Inflammatory macrophage treated with lipopolysaccharide for 4 hours (primary cell): ENCODE measurements at places on chromosomes 1 and 21.
A peak's percentile ranks its signal among the peaks of the same experiment; 100 is the strongest.

- peak; percentile 35 for DNase-seq
Observed at GRCh38 chr21:29647353-29647781, 292.4 kb downstream of the GRIK1 start.

DNA sequence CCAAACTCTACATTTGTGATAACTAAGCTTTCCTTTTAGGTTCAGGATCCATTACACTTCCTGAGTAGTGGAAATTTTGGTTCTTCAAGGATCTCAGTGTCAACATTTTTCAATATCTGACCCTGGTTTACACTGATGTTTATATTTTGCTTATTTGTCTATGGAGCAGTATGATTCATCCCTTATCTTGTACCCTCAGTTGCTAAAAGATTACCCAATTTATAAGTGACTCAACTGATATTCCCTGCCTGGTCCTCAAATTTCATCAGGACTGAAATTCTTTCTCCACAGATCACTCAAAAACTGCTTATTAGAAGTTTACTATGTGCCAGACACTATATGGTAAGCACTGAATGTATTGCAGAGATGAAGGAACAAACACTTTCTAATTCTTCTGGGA is 139.1 kb upstream of the CHRM3 start:
- no peak for DNase-seq

- no peak for DNase-seq
Observed at GRCh38 chr1:159866066-159866465, 3.6 kb upstream of the VSIG8 start.

- DNase-seq = no peak
Observed at GRCh38 chr1:218205721-218206120, 79.4 kb upstream of the RRP15 start.

DNA sequence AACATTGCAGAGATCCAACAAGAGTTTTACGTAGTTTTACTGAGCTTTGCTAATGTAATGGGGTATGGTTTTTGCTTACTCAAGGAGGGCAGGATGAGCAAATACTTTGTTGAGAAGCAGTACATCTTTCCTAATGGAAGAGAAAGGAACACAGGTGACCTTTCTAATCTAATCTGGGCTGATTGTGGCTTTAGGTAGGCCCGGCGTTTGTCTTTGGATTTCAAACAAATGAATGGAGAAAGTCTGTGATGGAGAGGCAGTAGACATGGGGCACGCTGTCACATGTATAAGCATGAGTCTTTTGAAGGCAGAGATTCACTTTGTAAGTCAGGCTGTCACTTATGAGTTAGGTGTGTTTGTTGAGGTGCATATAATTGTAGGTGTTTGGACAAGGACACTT is 1.7 kb downstream of the PLEKHM2 start:
- no peak for DNase-seq

DNA sequence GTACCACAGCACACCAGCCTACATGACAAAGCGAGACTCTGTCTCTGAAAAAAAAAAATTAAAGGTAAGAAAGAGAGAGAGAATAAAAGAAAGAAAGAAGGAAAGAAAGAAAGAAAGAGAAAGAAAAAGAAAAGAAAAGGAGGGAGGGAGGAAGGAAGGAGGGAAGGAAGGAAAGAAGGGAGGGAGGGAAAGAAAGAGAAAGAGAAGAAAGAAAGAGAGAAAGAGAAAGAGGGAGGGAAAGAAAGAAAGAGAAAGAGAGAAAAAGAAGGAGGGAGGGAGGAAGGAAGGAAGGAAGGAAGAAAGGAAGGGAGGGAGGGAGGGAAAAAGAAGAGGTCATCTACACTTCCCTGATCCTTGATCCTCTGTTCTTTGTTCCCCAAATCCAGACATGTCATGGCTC is 104.8 kb upstream of the GJB5 start:
- no peak for DNase-seq

DNA sequence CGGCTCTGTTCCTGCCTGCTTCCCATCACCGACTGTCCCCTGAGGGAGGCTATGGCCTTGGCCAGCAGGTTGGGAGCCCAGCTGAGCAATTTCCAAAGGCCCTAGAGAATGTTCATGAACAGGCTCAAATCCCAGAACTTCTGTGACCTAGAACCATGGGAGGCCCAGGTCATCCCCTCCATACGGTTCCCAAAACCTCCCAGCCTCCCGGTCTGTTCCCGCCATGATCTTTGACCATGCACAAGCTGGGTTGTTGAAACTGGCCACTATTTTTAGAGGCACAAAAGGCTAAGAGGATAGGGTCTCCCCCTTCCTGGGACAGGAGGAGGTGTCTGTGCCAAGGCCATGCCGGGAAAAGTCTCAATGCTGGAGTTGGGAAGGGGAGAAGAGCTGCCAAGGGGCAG is 27.5 kb downstream of the EPHA2 start:
- no peak for DNase-seq

GRCh38 chr1:211517006-211517405 is 25.0 kb upstream of the RD3 start:
- DNase-seq = no peak

GRCh38 chr1:88111816-88112215 is 572.3 kb upstream of the PKN2 start:
- no peak for DNase-seq

DNA sequence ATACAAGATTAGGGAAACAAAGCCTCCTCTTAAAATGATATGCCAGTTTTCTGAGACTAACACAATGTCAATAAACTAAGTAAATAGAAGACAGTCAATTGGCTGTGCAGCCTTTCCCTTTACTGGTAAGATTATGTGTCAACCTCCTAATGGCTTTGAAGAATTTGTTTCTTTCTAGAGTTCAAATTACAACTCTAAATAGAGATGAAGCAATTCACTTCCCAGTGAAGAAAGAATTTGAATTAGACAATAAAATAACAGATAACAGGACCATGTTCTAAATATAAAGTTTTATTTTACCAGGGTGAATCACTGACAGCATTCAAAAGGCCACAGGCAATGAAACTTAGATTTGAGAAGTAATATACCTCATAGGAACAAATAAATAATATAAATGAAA is 680.3 kb downstream of the PLA2G4A start:
- no peak for DNase-seq

- DNase-seq = no peak
Observed at GRCh38 chr1:172221436-172221835, 199.0 kb upstream of the C1orf105 start.

- DNase-seq = no peak
Observed at GRCh38 chr1:209937996-209938959, at the start of gene SYT14. SYT14 (plus strand) TSS chr1:209938217; CDS start chr1:209938265, 48 bp downstream.
